AG20443 (cell line): ENCODE measurements at places on chromosomes 16 and 17.

DNA sequence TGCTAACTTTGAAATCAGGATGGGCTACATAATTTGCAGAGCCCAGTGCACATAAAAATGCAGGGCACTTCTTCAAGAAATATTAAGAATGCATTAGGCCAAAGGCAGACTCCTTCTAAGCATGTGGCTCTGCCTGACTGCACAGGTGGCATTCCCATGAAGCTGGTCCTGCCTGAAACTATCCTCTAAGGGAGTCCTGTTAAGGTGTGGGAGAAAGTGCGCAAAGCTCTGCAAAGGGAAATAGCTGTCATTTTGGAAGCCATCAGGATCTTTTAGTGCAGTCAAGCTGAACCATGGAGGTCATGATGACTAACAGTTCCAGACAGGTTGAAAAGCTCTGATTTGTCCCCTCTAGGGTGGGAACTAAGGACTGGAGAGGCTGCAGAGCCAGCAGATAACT, 41.9 kb upstream of the CRHR1 start:
- no peak for DNase-seq

GRCh38 chr16:3570420-3571062, 6.7 kb downstream of the NLRC3 start:
- no peak for DNase-seq

- peak; percentile 32 for DNase-seq
Measured at GRCh38 chr16:14310519-14310991, 239.4 kb downstream of the MRTFB start.

DNA sequence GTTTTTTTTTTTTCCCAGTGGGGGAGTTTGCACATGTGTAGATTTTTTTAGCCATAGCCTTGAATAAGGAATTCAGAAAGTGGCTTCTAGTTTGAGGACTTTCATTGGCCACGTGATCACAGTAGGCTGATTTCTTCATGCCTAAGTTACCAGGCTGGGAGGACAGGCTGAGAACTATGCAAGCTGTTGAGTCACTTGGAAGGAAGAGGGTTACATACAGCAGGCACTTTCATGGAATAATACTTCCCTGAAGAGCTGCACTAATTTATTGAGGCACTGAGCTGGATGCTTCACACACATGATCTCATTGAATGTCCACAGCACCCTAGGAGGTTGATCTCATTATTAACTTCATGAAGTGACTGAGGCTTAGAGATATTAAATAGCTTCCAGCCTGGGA, 22.8 kb downstream of the PRKCB start:
- no peak for DNase-seq

- DNase-seq: no peak
Measured at GRCh38 chr17:82193520-82194220, 19.0 kb downstream of the CCDC57 start.

GRCh38 chr16:72560617-72561016, 388.7 kb upstream of the PMFBP1 start:
- no peak for DNase-seq

GRCh38 chr17:50133028-50133768, 3.2 kb upstream of the SAMD14 start:
- peak; percentile 74 for DNase-seq

DNA sequence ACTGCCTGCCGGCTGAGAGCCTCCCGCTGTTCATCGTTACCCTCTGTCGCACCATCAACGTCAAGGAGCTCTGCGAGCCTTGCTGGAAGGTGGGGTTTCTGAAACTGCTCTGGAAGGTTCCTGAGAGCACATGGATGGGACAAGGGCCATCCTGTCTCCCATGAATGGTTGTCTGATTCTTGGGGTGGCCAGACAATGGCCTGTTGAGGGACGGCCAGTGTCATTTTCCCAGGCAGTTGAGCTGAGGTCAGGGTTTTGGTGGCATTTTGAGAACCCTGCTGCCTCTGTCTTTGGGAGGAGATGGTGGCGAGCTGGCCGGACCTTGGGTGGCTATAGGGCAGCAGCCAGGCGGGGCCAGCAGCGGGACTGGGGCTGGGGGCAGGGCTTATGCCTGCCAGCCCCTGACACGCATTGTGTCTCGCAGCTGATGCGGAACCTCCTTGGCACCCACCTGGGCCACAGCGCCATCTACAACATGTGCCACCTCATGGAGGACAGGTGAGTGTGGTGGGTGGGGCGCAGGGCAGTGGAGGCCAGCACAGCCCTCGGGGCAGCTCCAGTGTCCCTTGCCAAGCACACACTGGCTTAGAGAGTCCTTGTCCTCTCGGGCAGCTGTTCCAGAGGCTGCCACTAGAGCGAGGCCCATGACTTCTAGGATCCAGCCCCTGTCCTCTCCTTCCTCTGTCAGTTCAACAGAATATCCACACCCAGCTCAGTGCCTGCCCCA, 9.1 kb downstream of the TSC2 start:
- DNase-seq: no peak

- DNase-seq: no peak
Measured at GRCh38 chr17:1773696-1774181, 11.9 kb downstream of the SERPINF1 start.

- DNase-seq: no peak
Measured at GRCh38 chr16:57797526-57798266, 4.6 kb downstream of the KIFC3 start.
